ENCODE measurements at places on chromosomes 13 and 19.

GRCh38 chr13:114310956-114311355 lies 3.3 kb upstream of the CHAMP1 start:
- DNase-seq = no peak

- DNase-seq = no peak
These were observed 37.7 kb upstream of the PDCD5 start for GRCh38 chr19:32543115-32543900.

DNA sequence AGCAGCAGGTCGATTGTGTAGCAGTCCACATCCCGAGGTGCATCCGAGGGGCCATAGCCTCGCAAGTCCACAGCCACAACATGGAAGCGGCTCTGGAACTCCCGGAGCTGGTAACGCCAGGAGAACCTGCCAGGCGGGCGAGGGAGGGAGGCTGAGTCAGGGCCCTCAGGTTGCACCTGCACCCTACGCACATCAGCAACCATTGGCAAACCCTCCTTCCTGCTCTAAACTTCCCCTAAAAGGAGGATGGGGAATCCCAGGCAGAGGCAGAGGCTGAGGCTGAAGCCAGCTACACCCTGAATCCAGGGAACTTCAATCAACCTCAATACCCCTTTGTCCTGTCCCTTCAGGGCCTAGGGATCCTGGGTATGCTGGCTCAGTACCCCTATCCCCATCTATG lies 977 bp downstream of the EPHX3 start:
- no peak for DNase-seq

GRCh38 chr19:18768997-18769891 lies 21.9 kb downstream of the COMP start:
- DNase-seq = no peak

- no peak for DNase-seq
These were observed 23.0 kb upstream of the NDFIP2 start for GRCh38 chr13:79457948-79458347.

Measured in activated CD4-positive, alpha-beta T cell treated with anti-CD3 and anti-CD28 coated beads for 1 hour (primary cell).